Amniotic stem cell (primary cell): ENCODE measurements at places on chromosomes 3 and 15.
A peak's percentile ranks its signal among the peaks of the same experiment; 100 is the strongest.

DNA sequence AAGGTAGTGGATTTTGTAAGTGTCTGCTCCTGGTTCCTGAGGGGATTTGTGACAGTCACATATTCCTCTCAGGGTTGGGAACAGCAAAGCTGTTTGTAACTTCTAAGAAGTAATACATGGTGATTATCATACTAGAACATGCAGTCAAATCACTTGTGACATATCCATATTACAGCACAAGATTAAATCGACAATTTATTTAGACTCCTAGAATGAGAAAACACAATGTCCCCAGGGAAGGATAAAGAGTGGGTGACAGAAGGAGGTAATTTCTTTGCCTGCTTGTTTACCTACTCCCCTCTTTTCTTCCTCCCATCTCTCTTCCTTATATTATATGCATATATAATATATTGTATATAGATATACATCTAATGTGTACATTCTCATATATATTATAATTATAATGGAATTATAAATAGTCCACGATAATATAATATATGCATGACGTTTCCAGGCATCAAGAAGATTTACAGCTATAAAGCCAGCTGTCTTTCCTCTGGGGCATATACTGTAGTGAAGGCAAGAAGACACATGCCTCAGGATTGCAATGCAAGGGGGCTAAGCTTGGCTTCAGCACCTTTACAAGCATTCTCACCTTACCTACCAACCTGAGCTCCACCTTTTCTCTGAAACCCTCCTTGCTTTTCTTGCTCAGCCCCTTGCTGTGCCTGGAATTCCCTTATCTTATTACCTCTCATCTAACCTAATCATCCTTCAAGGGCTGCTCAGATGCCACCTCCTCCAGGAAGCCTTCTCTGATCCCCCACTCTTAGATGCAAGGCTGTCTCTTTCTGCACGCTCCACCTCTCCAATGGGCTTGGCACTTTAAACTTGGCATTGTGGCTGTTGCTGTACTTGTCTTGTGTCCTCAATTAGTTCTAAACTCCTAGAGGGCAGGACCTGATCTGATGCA is 73.1 kb upstream of the PIAS1 start:
- no peak for DNase-seq

- DNase-seq: no peak
Observed at GRCh38 chr3:190014940-190015339, 105.8 kb downstream of the P3H2 start.

GRCh38 chr3:18767756-18768303 is 342.7 kb upstream of the SATB1 start:
- no peak for DNase-seq

DNA sequence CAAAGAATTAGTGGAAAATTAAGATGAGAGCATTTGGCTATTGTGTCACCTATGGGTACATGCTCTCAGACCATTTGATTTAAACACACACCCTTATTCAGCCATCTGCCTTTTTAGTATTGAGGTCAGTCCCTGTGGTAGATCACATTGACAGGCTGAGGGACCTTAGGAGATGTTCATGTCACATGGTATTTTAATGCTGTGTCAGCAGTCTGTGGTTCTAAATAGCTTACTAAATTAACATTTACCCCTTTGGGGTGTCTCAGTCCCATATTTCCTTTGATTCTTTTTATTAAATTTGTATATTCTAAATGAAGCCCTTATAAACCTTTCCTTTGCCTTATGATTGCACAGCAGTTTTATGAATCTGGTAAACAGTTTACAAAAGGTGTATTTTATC is 2.3 kb downstream of the RBM5 start:
- no peak for DNase-seq

- no peak for DNase-seq
Observed at GRCh38 chr15:85419161-85419560, 38.8 kb downstream of the AKAP13 start.

DNA sequence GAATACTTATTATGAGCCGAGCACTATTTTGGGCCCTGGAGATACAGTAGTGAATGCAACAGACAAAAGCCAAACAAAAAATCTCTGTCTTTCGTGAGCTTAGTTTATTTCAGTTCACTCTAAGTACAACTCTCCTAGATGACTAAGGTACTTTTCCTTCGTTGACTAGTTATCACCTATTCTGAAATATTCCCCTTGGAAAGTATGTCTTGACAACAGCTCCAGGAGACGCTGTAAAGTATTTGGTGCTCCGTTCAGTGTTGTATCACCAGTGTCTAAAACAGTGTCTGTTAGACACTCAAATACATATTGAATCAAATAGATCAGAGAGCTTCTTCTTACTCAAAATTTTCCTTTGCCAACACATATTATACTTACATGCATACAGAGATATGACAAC is 119.6 kb downstream of the TFDP2 start:
- DNase-seq: no peak

DNA sequence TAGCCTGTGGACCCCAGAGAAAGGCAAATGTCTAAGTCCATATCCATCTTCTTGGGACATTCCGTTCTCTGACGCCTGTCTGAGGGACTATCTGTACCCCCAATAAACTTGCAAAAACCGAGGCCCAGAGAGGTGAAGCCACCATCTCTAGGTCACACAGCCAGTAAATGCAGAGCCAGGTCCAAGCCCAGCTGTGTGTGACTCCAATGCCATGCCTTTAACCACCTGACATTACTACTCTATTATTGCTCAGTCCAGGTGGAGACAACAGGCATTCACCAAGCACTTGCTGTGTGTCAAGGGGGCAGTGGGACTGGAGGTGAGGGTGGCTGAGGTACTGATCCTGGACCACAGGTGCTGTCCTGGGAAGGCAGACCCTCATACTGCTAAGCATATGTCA is 25.4 kb downstream of the CYP8B1 start:
- DNase-seq: no peak

DNA sequence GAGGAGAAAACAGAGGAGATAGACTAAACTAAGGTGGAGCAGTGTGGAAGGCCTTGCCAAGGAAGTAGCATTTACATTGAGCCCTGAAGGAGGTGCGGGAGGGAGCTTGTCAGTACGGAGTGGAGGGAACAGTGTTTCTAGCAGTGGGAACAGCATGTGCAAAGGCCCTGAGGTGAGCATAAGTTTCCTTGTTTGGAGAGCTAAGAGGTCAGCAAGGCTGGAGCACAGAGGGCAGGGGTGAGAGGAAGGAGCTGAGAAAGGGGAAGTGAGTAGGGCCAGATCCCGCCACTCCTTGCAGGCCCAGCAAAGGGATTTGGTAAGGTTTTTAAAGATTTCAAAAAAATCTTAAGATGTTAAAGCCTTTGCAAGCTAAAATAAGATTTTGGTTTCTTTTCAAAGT is 70.1 kb downstream of the HMCES start:
- DNase-seq: no peak

- DNase-seq: no peak
Observed at GRCh38 chr3:102025606-102026270, 176.4 kb downstream of the NFKBIZ start.

DNA sequence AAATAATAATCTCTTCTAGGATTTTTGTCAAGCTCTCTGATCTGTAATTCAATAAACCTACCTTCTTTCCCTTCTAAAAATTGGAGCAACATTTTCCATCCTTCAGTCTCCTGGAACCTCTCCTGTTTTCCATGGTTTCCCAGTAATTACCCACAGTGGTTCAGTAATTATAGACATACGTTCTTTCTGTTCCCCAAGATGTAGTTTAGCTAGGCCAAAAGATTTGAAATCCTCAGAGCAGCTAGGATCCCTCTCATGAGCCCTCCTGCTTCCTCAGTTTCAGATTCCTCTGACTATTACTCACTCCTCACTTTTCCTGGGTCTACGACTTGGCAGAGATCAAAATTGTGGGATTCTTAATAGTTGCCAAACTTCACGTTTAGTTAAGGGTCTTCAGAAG is 76.9 kb upstream of the IGSF10 start:
- no peak for DNase-seq

GRCh38 chr3:143973259-143974021 is 1.8 kb downstream of the DIPK2A start:
- DNase-seq: no peak

DNA sequence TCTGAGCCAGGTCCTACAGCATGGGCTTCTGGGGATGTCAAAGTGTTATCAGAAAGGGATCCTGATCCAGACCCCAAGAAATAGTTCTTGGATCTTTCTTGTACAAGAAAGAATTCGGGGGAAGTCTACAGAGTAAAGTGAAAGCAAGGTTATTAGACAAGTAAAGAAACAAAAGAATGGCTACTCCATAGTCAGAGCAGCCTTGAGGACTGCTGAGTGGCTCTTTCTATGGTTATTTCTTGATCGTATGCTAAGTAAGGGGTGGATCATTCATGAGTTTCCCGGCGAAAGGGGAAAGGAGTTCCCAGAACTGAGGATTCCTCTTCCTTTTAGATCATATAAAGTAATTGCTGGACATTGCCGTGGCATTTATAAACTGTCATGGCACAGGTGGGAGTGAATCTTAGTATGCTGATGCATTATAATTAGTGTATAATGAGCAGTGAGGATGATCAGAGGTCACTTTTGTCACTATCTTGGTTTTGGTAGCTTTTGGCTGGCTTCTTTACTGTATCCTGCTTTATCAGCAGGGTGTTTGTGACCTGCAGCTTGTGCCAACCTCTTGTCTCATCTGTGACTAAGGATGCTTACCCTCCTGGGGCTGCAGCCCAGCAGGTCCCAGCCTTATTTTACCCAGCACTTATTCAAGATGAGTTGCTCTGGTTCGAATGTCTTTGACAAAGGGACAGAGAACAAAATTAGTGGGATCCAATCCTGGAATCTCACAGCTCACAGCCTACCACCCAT is 41.0 kb downstream of the CRYGS start:
- DNase-seq: no peak

GRCh38 chr3:54988838-54989630 is 61.2 kb upstream of the LRTM1 start:
- DNase-seq: no peak

DNA sequence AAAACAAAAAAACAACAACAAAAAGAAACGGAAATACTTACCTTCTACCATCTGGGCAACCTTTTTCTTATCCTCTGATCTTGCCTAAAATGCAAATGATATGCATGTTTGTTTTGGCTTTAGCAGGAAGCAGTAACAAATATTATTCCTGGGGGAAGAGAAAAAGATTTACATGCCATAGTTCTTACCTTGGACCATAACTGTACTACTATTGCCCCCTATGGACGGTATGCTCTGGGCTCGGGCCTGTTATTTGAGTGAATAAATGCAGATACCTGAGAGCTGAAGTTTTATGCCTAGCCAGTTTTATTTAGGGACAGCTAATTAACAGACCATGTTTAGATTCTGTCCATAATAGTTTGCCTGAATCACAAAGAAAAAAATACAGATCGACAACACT is 12.6 kb upstream of the STARD5 start:
- DNase-seq: no peak

- DNase-seq: no peak
Observed at GRCh38 chr15:31385736-31386135, 59.1 kb downstream of the KLF13 start.

GRCh38 chr3:8776406-8776805 is 7.0 kb upstream of the OXTR start:
- no peak for DNase-seq

DNA sequence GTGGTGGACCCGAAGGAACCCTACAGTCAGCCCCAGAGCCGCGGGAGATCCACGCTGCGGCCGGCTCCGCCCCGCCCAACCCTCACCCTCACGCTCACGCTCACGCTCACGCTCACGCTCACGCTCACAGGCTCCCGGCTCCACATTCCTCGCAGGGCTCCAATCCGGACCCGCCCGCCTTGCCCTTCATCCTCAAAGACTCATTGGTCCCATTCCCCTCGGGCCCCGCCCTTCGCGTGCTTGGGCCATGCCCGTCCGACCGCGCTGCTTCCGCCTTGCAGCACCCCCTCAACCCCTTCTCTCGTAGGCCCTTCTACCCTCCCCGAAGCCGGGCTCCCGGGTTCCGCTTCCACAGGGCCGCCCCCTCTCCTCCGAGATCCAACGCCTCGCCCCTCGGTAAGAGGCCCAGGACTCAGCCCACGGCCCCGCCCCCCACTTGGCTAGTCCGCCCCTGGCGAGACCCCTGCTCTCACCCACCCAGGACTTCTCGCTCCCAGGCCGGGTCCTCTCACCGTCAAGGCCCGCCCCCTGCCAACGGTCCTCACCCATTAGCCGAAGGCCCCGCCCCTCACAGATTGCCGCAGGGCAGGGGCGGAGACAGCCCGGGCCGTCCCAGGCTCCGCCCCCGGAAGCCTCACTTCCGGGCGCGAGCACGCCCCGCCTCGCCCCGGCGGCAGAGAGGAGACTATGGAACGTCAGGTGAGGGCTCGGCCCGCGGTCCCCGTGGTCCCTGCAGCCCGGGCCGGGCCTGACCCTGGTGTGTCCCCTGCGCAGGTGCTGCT is at the start of gene APEH:
Gene APEH, plus strand, starts transcription at position 637 of the 782 bp plus-strand sequence. Its CDS starts 51 bp downstream, at position 688.
- DNase-seq: no peak

DNA sequence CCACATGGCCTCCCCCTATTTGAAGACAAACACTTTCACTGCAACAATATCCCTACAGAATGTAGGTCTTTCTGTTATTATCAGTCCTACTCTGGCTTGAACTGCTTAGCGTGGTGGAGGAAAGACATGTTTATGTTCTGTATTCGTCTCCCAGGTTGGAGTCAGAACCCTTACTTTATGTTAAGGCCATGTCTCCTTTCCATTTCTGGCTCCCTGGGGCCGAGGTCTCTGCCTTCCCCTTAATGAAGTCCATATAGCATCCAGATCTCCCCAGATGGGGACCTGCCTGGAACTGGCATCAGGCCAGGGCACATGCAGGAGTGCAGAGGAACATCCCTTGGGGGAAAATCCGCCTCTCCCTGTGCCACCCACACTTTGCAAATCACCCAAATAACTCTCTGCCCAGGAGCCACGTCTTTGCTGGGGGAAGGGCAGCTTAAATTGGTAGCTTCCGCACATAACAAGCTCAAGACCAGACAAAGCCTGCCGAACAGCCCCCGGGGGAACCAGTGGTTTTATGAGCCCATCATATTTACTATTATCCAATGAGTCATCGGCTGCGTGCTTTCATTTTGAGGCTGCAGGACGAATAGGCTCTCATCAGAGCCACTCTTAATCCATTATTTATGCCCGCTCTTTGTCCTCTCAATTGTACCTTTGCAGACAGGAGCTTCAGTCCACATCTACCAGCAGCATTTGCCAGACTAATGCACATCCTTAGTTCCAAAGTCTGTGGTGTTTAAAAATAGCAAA is 237.0 kb downstream of the UACA start:
- peak; percentile 70 for DNase-seq

GRCh38 chr3:106305882-106306435 is 437.1 kb upstream of the CBLB start:
- DNase-seq: no peak

GRCh38 chr3:13873818-13874217 is 6.1 kb downstream of the WNT7A start:
- no peak for DNase-seq

GRCh38 chr3:120823156-120823555 is 80.6 kb downstream of the GTF2E1 start:
- DNase-seq: no peak
